ENCODE measurements at places on chromosomes 2 and 18.

GRCh38 chr2:129754831-129755230 is 224.6 kb upstream of the RAB6C start:
- no peak for DNase-seq

DNA sequence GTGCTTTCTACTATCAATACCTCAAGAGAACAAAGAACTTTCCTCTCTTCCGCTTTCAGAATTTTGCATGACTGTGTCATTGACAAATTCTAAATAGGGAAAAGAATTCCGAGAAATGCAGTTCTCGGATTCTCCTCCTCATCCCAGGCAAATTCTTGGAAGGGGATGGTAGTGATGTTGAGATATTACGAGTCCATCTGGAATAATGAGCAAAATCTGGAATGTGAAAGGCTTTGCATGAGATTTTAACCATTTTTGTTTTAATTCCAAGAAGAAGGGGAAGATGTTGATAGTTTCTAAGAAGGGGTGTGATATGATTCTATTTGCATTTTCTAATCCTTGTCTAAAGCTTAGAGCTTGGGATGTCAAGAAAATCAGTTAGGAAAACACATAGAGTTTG is 127.1 kb upstream of the DOCK10 start:
- no peak for DNase-seq

DNA sequence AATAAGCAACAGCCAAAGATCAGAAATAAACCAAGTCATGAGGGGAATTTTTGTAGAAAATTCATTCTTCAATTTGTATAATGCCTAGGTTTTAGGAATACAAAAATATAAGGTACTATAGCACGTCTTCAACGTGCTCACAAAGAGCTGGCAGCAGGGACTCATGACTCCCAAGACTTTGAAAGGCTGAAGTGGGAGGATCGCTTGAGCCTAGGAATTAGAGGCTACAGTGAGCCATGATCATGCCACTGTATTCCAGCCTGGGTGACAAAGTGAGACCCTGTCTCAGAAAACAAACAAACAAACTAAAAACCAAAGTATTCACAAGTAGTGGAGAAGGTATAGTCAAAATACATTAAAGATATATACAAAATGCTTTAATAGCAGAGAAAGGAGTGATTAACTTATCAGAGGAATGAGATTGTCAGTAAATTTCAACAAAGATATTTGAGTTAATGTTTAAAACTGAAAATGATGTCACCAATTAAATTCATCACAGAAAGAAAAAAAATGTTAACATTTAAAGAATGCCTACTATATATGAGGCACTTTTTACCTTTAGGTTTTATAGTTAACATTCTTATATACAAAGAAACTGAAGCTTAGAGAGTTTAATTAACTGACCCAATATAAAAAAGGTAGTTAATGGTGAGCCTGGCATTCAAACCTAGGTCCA is 3.2 kb downstream of the WDR33 start:
- no peak for DNase-seq

- no peak for DNase-seq
These were observed 234.3 kb downstream of the OSR1 start for GRCh38 chr2:19124135-19124534.

- DNase-seq, result no peak
These were observed 1135.1 kb upstream of the CRIM1 start for GRCh38 chr2:35220461-35220860.

- DNase-seq, result no peak
These were observed 332.7 kb downstream of the CYRIA start for GRCh38 chr2:16332681-16333557.

DNA sequence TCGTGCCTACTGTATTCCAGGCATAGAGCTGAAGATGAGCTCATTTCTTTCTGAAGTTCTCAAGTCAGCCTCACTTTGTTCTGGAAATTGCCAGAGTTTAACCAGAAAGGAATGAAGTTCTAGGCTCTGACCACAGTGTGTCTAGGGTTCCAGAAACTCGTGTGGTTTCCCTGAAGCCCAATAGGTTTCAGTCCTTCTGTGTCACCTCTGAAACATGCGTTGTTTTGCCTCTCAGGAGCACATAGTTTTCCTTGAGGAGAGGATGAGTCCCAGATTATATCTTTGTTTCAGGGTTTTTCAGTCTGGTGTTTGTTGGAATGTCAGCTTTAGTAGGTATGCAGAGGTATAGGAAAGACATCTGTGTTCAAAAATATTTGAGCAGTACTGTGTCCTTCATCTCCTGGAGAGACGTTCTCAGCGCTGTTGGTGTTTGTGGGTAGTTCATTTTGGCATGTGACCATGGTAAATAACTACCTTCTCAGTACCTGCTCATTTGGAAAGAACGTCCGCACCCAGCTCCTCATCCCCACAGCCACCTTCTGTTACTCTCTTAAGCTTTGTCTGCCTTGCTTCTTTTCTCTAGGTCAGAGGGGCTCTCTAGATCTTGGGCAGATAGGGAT is 56.6 kb downstream of the RALBP1 start:
- no peak for DNase-seq

DNA sequence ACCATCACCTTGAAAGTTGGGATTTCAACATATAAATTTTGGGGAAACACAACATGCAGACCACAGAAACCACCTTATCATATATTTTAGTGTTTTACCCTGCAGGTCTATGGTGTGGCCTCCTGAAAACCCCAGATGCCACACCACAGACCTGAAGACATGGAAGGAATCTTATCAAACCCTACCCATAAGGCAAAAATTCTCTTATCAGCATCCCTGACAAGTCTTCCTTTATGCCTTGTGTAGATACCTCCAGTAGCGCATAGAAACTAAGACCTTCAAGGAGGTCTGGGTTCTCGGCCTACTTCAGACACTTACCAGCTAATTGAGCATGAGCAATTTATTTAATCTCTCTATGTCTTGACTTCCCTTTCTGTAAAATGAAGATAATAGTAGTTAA is 59.1 kb upstream of the SLC14A2 start:
- DNase-seq, result no peak

GRCh38 chr2:94956797-94957391 is 68.6 kb upstream of the MAL start:
- DNase-seq, result no peak

- DNase-seq, result no peak
These were observed 824.0 kb upstream of the ID2 start for GRCh38 chr2:7857904-7858303.

DNA sequence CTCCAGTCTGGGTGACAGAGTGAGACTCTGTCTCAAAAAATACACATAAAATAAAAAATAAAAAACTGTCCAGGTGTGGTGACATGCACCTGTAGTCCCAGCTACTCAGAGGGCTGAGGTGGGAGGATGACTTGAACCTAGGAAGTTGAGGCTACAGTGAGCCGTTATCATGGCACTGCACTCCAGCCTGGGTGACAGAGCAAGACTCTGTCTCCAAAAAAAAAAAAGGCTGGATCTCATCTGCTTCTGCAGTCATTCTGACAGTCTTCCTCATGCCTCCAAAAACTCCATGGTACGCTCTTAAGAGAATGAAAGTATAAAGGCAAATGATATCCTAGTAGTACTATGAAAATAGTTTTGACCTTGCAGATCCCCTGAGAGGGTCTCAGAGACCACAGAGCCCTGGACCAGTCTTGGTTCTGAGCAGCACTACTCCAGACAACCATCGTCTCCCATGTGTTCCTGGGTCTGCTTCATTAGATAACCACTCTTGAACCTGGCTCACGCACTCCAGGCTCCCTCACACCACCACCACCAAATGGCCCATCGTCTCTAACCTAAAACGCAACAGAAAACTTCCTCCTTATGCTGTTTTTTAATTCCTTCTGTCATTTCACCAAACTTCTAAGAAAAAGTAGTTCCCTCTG is 26.0 kb downstream of the SPIRE1 start:
- no peak for DNase-seq

DNA sequence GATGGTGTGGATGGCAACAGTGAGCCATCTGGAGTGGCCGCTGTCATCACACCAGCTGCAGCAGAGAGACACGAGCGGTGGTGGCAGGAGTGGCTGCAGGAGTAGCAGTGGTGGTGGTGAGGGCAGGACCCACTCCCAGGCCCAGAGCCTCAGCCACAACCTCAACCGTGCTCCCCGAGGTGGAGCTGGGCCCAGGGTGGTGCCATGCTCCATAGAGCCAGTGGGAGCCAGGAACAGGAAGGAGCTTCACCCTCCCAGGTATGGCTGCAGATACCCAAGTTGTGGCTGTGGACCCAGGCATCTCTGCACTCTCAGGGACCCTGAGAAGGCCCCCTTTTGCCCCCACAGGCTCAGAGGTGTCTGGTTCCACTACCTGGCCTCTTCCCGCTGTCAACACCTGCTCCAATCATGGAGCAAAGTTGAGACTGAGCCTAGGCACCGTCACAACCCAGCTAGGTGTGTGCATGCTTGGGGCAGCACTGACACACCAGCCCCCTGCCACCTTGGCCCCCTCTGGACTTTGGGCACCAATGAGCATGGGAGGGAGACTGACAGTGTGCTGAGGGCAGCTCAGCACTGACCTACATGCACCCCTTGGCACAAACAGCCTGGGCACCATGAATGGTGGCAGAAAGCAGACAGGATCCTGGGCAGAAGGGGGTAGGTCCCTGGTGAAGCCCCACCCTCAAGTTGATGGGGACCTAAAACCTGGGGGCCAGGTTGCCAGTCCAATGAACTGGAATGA is 188.9 kb downstream of the NDUFA10 start:
- no peak for DNase-seq

DNA sequence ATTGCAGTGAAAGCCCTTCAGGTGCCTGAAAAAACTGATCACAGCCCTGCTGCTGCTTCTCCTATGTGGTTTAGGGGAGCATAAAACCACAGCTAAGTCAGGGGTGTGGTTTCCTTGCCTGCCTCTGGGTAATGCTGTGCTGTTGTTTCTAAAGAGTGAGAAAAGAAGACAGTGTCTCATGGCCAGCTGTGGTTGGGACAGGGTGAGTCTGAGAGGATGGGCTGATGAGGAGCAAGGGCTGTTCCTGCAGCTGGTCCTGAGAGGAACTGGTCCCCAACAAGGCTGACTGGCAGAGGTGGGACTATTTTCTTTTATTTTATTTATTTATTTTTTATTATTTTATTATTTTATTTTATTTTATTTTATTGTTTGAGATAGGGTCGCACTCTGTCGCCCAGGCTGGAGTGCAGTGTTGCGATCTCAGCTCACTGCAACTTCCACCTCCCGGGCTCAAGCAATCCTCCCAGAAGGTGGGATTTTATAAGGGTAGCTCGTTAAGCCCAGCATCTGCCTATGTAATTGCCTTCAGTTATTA is 236.7 kb downstream of the FHOD3 start:
- peak; percentile 4 for DNase-seq

DNA sequence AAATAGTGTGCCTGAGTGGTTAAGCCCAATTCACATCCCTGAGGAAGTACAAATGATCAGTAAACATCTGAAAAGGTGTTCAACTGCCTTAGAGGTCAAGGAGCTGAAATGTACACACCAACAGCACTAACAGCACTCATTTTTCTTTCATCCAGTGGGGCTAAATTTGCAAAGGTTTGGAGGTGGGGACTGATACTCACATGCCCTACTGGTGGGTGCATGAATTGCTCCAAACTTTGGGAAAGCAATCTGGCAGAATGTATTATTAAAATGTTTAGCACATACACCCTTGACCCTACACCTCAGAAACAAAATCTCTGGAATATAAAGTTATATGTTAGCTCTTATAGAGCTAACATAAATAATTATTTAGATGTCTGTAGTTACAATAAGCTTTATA is 19.0 kb upstream of the FAM178B start:
- no peak for DNase-seq

GRCh38 chr18:40957533-40958070 is 997.4 kb upstream of the PIK3C3 start:
- no peak for DNase-seq

- peak; percentile 31 for DNase-seq
These were observed 400.3 kb upstream of the LRATD1 start for GRCh38 chr2:14232217-14232616.

- DNase-seq, result peak; percentile 36
These were observed 34.1 kb upstream of the NXPH2 start for GRCh38 chr2:138814123-138814898.

DNA sequence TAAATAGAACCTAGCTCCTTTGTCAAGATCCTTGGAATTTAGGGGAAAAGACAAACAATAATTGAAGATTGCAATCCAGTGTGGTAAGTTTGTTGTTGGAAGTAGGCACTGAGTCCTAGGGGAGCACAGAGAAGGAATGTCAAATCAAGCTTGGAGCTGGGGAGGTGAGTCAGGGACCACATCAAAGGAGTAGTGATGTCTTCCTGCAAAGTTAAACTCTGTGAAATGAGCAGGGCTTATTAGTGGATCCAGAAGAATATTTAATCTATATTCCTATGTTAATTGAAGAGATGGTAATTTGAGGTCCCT is 41.7 kb upstream of the NABP1 start:
- DNase-seq, result no peak

- no peak for DNase-seq
These were observed 690.9 kb downstream of the GALR1 start for GRCh38 chr18:77940566-77940965.

- DNase-seq, result no peak
These were observed 617.7 kb upstream of the CDH2 start for GRCh38 chr18:28794459-28795245.

- DNase-seq, result no peak
These were observed 9.9 kb downstream of the LIMS2 start for GRCh38 chr2:127665267-127665893.

GRCh38 chr18:21660078-21660477 is 44.5 kb downstream of the ABHD3 start:
- no peak for DNase-seq

GRCh38 chr18:34115409-34116081 is 109.2 kb downstream of the NOL4 start:
- DNase-seq, result no peak

Measured in H9 (cell line).